ENCODE measurements at places on chromosomes 4 and X.

GRCh38 chr4:25060963-25061340 lies 30.2 kb upstream of the LGI2 start:
- H3K4me1 ChIP-seq, result no peaks in the 10 kb centered on the region
- H3K36me3 ChIP-seq, result no peaks in the 10 kb centered on the region
- ATAC-seq, result no peak
- no peak overlapping the region for H3K4me3 ChIP-seq
- H3K27ac ChIP-seq, result no peak overlapping the region
- H3K27me3 ChIP-seq, result peaks cover 29% of the 10 kb centered on the region

- ATAC-seq, result no peak
- no peaks in the 10 kb centered on the region for H3K27me3 ChIP-seq
- H3K27ac ChIP-seq, result no peak overlapping the region
- H3K36me3 ChIP-seq, result no peaks in the 10 kb centered on the region
- H3K4me1 ChIP-seq, result no peaks in the 10 kb centered on the region
These were observed 148.7 kb upstream of the PTCHD1 start for GRCh38 chrX:23185951-23186350.

- H3K36me3 ChIP-seq, result peaks cover 6% of the 10 kb centered on the region
- no peaks in the 10 kb centered on the region for H3K4me1 ChIP-seq
- H3K27me3 ChIP-seq, result peaks cover 30% of the 10 kb centered on the region
- no peak overlapping the region for H3K4me3 ChIP-seq
These were observed 6.0 kb downstream of the TMEM271 start for GRCh38 chr4:569958-570667.

- no peak overlapping the region for H3K4me3 ChIP-seq
- no peaks in the 10 kb centered on the region for H3K36me3 ChIP-seq
- H3K27me3 ChIP-seq, result no peaks in the 10 kb centered on the region
- no peaks in the 10 kb centered on the region for H3K4me1 ChIP-seq
- H3K27ac ChIP-seq, result no peak overlapping the region
These were observed 500.1 kb downstream of the PCDH19 start for GRCh38 chrX:99909946-99910345.

DNA sequence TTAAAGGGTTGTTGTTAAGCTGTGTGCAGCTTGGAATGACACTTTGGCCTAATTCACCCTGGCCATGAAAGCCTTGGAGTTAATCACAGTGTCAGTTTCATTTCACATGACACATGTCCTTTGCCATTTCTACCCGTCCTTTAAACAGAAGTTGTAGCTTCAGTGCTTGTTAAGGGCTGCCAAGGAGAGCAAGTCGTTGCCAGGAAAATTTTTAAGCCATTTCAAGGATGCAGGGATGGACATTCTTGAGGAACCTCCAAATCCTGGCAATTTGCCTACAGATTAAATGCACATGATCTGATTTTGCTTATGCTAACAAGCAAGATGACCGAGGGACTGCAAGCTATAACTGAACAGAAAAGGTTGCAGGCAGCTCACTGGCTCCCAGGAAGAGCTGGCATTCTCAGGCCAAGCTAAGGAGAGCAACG lies 40.5 kb downstream of the SETD7 start:
- peaks cover 9% of the 10 kb centered on the region for H3K4me1 ChIP-seq
- H3K27me3 ChIP-seq, result no peaks in the 10 kb centered on the region
- H3K27ac ChIP-seq, result peak overlapping the region; percentile 38

DNA sequence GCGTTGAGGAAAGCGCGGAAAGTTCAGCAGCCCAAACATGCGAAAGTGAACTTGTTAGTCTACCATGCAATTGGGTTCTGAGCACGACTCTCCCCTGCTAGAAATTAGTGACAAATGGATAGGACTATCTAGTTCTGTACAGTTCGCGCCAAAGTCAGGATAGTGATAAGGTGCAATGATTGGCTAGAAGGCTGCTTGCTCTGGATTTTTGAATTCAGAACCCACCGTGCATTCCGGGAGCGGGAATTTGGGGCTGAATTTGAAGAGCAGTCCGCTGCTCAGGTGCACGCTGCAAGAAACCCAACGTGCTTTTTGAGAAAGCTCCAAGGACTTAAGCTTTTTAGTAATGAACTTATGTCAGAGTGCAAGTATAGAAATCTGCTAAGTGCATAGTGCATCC lies 732 bp upstream of the ESX1 start:
- H3K4me1 ChIP-seq, result peaks cover 4% of the 10 kb centered on the region
- H3K4me3 ChIP-seq, result no peak overlapping the region
- H3K36me3 ChIP-seq, result no peaks in the 10 kb centered on the region
- no peak overlapping the region for H3K27ac ChIP-seq
- no peak for ATAC-seq

- ATAC-seq, result no peak
- H3K27me3 ChIP-seq, result no peaks in the 10 kb centered on the region
- no peak overlapping the region for H3K4me3 ChIP-seq
- H3K4me1 ChIP-seq, result no peaks in the 10 kb centered on the region
These were observed 317.5 kb upstream of the AGA start for GRCh38 chr4:177759729-177760128.

GRCh38 chr4:143351774-143352451 lies 15.2 kb downstream of the GAB1 start:
- H3K27me3 ChIP-seq, result peaks cover 11% of the 10 kb centered on the region
- no peak for ATAC-seq
- H3K4me1 ChIP-seq, result no peaks in the 10 kb centered on the region
- no peak overlapping the region for H3K27ac ChIP-seq

DNA sequence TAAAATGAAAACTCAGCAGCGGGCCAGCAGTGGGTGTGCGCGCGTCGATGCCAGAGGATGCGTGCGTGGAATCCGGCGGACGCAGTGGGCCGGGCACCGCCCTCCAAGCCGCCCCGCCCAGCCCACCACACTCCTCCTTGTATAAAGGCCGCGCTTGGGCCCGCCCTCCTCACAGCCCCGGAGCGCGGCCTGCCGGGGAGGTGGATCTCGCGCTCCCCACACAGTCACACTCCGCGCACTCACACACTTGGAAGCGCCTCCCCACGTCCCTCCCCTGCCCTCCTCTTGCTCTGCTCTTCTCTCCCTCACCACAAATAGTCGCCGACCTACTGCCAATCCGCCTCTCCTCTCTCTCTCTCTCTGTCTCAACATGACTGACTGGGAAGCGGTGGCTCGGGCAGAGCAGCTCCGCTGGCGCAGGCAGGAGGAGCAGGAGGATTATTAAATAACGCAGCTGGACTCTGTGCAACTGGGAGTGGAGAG lies at the start of gene CCSER1:
Gene CCSER1 (plus strand): TSS at position 172 of the 483 bp plus-strand sequence.
- H3K27me3 ChIP-seq, result peaks cover 42% of the 10 kb centered on the region
- peak; percentile 76 for ATAC-seq
- H3K36me3 ChIP-seq, result no peaks in the 10 kb centered on the region
- peaks cover 13% of the 10 kb centered on the region for H3K4me1 ChIP-seq
- H3K27ac ChIP-seq, result no peak within 1 kb of the TSS
- H3K4me3 ChIP-seq, result peak within 1 kb of the TSS; percentile 77

DNA sequence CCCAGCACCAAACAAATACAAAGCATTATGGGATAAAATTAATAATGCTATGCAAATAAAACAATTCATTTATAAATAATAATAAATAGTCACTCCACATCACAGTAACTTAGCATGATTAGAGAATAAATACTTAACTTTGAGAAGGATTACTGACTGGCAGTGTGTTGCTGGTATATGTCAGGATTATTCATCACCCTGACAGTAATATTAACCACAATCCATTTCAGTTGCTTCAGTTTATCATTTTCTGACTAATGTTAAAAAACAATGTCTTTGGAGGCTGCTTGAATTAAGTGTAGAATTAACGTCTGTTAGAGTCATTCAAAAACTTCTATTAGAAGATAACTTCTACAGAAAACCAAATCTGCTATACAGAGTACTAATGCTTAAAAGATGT lies 124.1 kb upstream of the MAB21L2 start:
- no peaks in the 10 kb centered on the region for H3K27me3 ChIP-seq
- H3K4me1 ChIP-seq, result no peaks in the 10 kb centered on the region
- no peak overlapping the region for H3K27ac ChIP-seq

DNA sequence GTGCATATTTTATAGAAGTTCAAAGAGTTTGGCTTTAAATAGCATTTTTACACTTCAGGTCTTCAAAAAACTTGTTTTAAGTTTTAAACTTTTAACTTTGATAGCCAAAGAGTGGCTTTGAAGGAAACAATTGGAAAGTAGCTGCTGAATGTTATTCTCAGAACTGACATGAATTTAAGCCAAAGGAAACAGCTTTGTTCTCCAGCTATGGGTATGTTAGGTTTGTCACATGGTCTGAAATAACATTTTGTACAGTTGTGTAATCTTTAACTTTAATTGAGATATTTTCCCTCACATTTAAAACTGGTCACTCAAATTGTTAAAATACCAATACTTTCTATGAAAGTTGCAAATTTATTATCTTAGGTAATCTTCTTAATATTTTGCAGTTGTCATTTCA lies 564.7 kb downstream of the IL15 start:
- peaks cover 13% of the 10 kb centered on the region for H3K4me1 ChIP-seq
- no peak for ATAC-seq
- no peak overlapping the region for H3K4me3 ChIP-seq
- H3K27ac ChIP-seq, result no peak overlapping the region

- no peak for ATAC-seq
- no peak overlapping the region for H3K27ac ChIP-seq
- no peaks in the 10 kb centered on the region for H3K4me1 ChIP-seq
- H3K27me3 ChIP-seq, result no peaks in the 10 kb centered on the region
These were observed 110.3 kb downstream of the AREG start for GRCh38 chr4:74555231-74555630.

- H3K27ac ChIP-seq, result no peak overlapping the region
- H3K27me3 ChIP-seq, result no peaks in the 10 kb centered on the region
- no peaks in the 10 kb centered on the region for H3K4me1 ChIP-seq
These were observed 53.0 kb downstream of the AMELX start for GRCh38 chrX:11346121-11346682.

GRCh38 chrX:22950269-22951266 lies 49.2 kb upstream of the DDX53 start:
- H3K27ac ChIP-seq, result no peak overlapping the region
- H3K36me3 ChIP-seq, result no peaks in the 10 kb centered on the region
- ATAC-seq, result no peak
- no peaks in the 10 kb centered on the region for H3K27me3 ChIP-seq
- H3K4me3 ChIP-seq, result no peak overlapping the region

GRCh38 chr4:24885342-24885741 lies 27.5 kb downstream of the CCDC149 start:
- no peaks in the 10 kb centered on the region for H3K4me1 ChIP-seq
- peaks cover 13% of the 10 kb centered on the region for H3K27me3 ChIP-seq
- H3K4me3 ChIP-seq, result no peak overlapping the region
- no peak for ATAC-seq

DNA sequence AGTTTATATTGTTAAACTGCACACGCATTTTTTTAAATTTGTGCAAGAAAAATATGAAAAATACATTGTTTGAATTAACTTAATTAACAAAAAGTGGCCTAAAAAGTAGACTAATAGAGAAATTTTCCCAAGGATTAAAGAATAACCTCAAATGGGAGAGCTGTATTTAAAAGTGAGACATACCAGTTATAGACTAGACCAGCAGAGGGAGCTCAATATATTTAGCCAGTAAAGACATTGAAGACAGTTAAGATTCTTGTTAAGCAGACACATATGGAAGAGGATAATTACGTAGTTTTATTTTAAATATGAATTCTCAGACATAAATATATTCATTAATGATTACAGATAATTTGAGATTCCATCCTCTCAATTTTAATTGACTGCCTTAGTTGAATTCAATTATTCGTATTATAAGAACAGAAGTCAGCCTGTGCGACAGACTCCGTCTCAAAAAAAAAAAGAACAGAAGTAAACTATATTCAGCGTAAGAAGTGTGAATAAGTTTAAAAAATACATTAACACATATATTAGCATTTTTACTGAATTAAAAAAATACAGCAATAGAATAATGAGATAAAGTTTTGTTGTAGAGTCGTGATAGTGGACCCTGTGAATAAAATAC lies 64.8 kb downstream of the GLRA3 start:
- no peak overlapping the region for H3K4me3 ChIP-seq
- no peak overlapping the region for H3K27ac ChIP-seq
- peaks cover 5% of the 10 kb centered on the region for H3K27me3 ChIP-seq
- H3K36me3 ChIP-seq, result no peaks in the 10 kb centered on the region

GRCh38 chrX:16822723-16823122 lies 36.5 kb downstream of the TXLNG start:
- peak overlapping the region; percentile 89 for H3K27ac ChIP-seq
- peak; percentile 90 for ATAC-seq
- peak overlapping the region; percentile 37 for H3K4me3 ChIP-seq
- H3K4me1 ChIP-seq, result peaks cover 9% of the 10 kb centered on the region

- no peaks in the 10 kb centered on the region for H3K36me3 ChIP-seq
- H3K27ac ChIP-seq, result peak overlapping the region; percentile 72
- H3K27me3 ChIP-seq, result peaks cover 27% of the 10 kb centered on the region
- H3K4me3 ChIP-seq, result peak overlapping the region; percentile 41
- H3K4me1 ChIP-seq, result peaks cover 18% of the 10 kb centered on the region
- peak; percentile 77 for ATAC-seq
These were observed 56.7 kb upstream of the COL25A1 start for GRCh38 chr4:109359040-109359646.

DNA sequence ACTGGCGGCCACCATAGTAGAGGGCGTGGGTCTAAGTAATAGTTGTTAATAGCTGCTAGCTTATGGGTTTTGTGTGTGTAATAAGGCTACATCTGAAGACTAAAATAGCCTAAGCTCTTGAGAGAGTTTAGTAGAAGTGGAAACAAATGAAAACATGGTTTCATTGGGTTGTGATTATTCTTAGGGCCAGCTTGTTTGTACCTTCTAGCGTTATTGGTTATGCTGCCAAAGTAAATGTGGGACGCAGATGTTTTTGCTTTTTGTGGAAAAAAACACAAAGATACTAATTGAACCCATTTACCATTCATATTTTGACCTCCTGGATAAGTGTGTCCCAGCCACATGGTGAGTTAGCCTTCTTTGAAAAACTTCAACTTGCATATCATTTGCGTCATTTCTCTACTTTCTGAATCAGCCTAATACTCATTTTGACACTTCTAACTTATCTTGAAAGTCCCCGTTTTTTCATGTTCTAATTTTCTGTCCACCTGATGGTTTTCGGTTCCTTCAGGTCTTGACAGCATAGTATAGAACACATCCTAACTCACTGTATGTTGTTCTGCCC lies 305.3 kb downstream of the FRMPD4 start:
- no peaks in the 10 kb centered on the region for H3K36me3 ChIP-seq
- H3K4me3 ChIP-seq, result no peak overlapping the region
- H3K27me3 ChIP-seq, result peaks cover 4% of the 10 kb centered on the region
- H3K4me1 ChIP-seq, result no peaks in the 10 kb centered on the region
- peak; percentile 66 for ATAC-seq

GRCh38 chrX:14802943-14803710 lies 69.7 kb downstream of the FANCB start:
- H3K36me3 ChIP-seq, result no peaks in the 10 kb centered on the region
- H3K4me1 ChIP-seq, result no peaks in the 10 kb centered on the region
- H3K27ac ChIP-seq, result no peak overlapping the region
- no peak for ATAC-seq
- peaks cover 7% of the 10 kb centered on the region for H3K27me3 ChIP-seq
- no peak overlapping the region for H3K4me3 ChIP-seq

- no peak for ATAC-seq
- H3K4me1 ChIP-seq, result peaks cover 19% of the 10 kb centered on the region
- peaks cover 10% of the 10 kb centered on the region for H3K36me3 ChIP-seq
- no peak overlapping the region for H3K4me3 ChIP-seq
- no peak overlapping the region for H3K27ac ChIP-seq
These were observed 26.7 kb downstream of the NR3C2 start for GRCh38 chr4:148415500-148415899.
